NCI-H69 (cell line): ENCODE measurements at places on chromosomes 12 and 14.

- DNase-seq: no peak
These were observed 1.6 kb upstream of the C1R start for GRCh38 chr12:7093892-7094291.

DNA sequence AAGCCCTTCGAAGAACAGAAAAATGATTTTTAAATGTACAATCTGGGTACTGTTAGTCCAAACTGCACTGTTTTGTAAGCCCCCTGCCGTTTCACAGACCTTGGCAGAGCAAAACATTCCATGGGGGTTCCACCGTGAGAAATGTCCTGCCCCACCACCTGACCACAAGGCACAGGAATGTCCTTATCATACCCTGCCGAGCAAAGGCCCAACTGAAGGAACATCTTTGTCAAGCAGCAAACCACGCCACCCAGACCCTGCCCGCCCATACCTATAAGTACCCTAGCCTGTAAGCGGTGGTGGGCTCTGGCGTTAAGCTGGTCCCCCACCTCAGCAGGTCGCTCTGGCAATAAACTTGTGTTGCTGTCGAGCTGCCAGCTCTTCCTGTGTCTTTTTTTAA is 181.6 kb upstream of the PZP start:
- no peak for DNase-seq

DNA sequence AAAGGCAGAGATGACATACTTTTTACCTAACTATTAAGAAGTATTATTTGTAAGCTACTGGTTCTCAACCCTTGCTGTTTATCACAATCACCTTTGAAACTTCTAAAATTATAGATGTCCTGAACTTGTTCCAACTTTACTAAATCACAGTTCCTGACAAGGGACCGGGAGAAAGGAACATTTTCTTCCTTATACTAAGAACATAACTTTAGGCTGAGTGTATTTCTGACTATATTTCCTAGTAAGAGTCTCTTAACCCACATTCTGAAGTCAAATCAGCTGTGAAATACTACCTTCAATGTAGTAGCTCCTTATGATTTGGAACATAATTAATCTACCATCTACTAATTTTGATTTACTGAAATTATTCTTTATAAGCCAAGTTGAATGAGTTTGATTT is 80.2 kb downstream of the BAZ1A start:
- DNase-seq: no peak

DNA sequence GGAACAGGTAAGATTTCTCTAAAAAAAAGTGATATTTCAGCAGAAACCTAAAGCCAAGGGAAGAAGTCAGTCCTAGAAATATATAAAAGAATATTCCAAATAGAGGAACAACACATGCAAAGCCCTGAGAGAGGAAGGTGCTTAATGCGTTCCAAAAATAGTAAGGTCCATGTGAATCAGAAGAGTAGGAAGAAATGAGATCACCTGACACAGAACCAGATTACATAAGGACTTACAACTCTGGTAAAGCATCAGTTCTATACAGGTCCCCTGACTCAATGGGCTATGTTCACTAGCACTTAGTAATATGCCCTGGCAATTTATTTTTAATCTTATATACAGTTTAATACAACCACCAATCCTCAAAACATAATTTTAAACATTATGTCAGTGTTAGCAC is 30.0 kb downstream of the SENP1 start:
- DNase-seq: no peak

DNA sequence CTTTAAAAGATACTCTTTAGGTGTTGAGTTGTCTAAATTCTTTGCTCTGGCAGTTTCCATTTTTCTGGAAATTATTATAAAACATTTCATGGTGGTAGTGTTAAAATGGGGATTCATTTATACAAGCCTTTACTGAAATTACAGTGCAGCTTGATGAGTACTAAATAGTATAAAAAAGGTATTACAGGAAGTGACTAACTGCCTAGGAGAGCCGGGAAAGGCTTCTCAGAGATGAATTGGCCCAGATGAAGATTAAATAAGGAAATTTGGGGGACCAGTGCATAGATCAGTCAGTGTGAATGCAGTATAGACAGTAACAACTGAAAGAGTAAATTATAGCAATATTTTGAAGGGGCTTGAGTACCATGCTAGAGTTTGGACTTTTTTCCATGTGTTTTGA is 7.5 kb downstream of the PSMA6 start:
- no peak for DNase-seq

DNA sequence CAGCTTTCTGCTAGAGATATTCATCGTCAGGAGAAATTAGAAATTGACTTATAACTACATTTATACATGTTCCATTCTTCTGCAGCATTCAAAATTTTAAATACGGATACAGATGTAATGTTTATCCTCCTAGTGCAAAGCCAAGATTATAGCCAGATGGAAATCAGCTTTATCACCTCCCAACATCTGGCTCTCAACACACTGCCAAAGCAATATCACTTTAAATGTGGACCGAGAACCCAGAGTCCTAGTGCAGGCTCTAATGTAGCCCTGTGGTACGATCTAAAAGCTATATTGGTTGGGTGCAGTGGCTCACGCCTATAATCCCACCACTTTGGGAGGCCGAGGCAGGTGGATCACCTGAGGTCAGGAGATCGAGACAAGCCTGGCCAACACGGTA is 6.5 kb downstream of the MLH3 start:
- no peak for DNase-seq

DNA sequence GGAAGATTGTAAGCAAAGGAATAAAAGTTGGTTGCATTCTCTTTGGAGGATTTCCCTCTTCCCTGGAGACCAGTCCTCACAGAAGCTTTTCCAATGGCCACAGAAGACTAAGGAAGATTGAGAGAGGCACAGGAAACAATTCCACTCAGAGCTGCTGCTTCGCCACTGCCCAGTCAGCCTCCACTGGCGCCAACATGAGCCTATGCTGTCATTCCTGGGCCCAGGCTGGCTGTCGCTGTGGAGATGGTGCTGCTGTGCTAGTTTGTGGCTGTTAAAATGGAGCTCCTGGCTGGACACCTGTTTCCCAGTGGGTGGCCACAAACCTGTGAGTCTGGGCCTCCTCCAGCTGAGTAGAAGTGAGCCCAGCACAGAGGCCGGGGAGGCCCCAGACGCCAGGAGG is 6.6 kb downstream of the P2RX7 start:
- DNase-seq: peak; percentile 18

DNA sequence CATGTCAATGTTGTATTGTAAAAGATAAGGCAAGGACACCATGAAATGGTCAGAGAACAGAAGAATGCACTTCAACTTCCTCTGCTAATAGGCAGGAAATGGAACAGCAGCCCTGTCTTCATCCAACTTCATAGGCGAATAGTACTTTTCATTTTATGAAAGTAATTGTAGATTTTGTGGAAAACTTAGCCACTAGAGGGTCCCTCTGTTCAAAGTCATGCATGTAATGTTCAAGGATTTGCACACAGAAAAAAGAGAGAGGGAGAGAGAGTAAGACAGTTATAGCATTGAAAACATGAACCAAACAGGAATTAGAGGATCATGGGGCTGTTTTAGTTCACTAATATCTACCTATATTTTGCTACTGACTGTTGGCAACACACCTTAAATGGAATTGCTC is 172.2 kb downstream of the FLRT2 start:
- no peak for DNase-seq

GRCh38 chr14:30748343-30748742 is 126.0 kb upstream of the COCH start:
- no peak for DNase-seq

DNA sequence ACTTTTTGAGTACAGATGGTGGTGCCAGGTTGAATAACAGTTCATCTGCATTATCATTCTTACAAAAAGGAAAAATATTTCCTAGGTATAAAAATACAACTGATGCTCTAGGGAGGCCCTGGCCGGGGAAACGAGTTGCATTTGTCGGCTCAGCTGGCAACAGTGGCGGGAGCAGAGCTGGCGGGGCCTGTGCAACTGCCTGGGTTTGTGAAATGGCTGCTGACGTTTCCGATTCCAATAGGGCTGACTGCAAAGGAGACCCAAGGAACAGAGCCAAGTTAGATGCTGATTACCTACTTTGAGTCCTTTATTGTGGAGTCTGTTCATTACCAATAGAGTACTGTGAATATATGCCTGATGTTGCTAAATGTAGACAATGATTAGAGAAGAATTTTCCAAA is 25.8 kb upstream of the PHLDA1 start:
- DNase-seq: no peak

- no peak for DNase-seq
These were observed 52.0 kb downstream of the IQSEC3 start for GRCh38 chr12:118591-118990.

DNA sequence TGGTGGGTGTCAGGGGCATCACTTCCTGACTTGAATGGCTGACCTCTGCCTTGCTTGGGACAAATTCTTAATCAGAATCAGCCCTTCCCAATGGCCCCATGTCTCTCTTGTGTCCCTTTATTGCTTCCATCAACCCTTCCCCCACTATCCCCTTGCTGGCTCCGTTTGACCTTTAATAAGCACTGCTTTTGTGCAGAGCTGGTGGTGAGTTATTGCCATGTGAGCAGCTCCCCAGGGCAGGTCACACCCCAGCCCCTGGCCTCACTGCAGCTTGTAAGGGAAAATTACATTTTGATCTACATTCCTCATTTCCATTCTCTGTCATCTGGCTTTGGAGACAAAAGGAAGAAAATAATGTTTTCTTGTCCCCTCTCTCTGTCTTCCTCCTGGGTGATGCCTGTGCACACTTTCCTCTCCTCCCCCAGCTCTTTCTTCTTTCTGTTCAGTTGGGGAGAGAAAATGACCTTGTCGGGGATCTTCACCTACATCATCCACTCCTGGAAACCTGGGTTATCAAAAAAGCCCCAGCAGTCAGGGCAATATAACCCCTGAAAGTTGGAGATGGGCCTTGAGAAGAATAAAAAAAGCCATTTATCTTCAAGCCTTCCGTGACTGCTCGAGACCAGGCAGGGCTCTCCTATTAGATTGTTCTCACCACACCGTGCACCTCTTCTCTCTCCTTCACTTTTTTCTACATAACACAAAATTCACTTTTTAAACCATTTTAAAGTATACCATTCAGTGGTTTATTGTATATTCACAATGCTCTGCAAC is 100.4 kb upstream of the SRRM4 start:
- no peak for DNase-seq

DNA sequence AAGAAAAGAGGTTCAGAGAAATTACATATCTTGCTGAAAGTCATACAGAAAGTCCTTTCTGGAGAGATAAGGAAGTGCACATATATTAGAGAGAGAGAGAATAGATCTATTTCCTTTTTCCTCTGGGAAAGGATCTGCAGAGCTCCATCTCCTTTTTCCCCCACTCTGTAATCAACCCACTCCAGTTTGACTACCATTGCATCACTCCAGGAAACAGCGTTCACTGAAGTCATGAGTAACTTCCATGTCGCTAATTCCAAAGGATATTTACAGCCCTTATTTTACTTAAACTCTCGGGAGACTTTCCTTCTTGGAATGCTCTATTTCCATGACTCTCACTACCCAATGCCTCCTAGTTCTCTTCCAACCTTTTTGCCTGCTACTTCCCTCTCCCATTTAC is 72.5 kb upstream of the PARP11 start:
- DNase-seq: no peak

DNA sequence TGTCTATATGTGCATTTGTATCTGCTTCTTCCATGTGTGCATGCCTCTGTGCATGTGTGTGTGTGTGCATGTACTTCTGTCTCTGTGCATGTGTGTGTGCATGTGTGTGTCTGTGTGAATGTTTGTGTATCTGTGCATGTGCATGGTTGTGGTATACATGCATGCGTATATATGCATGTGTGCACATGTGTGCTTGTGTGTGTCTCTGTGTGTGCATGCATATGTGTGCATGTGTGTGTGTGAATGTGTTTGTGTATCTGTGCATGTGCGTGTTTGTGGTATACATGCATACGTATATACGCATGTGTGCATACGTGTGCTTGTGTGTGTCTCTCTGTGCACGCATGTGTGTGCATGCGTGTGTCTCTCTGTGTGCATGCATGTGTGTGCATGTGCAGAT is 363.2 kb upstream of the SFSWAP start:
- DNase-seq: no peak

DNA sequence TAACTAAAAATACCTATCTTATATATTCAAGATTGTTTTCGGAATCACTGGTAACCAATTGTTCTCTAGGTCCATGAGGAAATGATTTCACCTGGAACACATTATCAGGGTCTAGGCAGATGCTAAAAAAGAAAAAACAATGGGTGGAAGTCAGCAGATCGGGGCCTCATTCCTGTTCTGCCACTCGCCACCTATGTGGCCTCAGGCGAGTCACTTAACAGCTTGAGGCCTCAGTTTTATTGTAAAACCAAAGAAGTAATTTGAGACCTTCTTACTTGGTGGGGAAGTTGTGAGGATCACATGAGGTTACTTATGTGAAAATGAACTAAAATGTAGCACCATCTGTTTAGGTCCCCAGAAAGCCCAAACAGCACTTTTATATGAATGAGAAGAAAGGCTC is 6.2 kb upstream of the RNASE10 start:
- peak; percentile 85 for DNase-seq

- DNase-seq: no peak
These were observed 109.0 kb upstream of the AMIGO2 start for GRCh38 chr12:47188576-47189441.

- DNase-seq: peak; percentile 79
These were observed 8.9 kb downstream of the APAF1 start for GRCh38 chr12:98653866-98654493.

DNA sequence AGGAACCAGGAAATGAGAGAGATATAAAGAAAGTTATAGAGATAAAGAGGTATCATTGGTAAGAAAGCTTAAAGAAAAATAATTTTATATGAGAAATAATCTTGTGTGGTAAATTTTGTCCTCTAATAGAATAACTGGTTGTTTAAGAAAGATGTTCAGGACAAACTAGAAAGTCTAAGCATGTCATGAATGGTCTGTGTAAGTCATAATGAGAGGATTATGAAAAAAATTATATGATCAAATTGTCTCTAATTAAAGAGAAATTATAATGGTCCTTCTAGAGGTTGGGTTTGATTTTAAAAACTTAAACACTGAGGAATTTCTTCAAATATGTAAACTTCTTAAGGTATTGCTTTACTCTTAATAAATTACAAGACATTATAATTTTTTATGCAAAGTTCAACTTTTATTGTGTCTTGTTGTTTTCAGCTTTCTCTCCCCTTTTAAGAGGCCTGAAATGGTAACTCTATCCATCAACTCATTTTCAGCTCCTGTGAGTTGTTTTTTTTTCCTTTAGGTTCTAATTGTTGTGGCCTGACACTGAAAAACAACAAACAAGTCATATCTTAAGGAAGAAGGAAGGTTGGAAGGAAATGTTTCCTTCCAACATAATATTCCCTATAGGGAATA is 88.2 kb upstream of the CNOT2 start:
- peak; percentile 34 for DNase-seq

- DNase-seq: no peak
These were observed 2.4 kb downstream of the SH2B3 start for GRCh38 chr12:111408116-111408440.

DNA sequence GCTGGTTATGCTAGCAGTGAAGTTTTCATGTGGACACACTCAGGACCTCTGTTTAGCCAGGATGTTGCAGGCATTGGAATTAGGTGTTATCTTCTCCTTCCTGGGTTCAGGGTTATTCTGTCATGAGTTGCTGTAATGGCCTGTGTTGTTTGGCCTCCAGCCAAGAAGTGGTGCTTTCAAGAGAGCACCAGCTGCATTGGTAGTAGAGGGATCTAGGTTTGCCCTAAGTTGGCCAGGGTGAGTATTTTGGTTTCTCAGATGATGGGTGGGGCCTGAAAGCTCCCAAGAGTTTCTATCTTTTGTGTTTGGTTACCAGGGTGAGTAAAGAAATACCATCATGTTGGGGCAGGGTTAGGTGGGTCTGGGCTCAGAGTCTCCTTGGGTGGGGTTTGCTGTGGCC is 2.7 kb upstream of the GZMH start:
- DNase-seq: peak; percentile 21
